Prostate gland (tissue), 2 donors: ENCODE measurements at places on chromosomes 12 and 14.

GRCh38 chr12:30484658-30485057 lies 211.0 kb downstream of the IPO8 start:
- DNase-seq = no peak
- H3K4me3 ChIP-seq = no peak overlapping the region
- H3K4me1 ChIP-seq = no peaks in the 10 kb centered on the region
- H3K27me3 ChIP-seq = no peaks in the 10 kb centered on the region
- no peaks in the 10 kb centered on the region for H3K36me3 ChIP-seq

DNA sequence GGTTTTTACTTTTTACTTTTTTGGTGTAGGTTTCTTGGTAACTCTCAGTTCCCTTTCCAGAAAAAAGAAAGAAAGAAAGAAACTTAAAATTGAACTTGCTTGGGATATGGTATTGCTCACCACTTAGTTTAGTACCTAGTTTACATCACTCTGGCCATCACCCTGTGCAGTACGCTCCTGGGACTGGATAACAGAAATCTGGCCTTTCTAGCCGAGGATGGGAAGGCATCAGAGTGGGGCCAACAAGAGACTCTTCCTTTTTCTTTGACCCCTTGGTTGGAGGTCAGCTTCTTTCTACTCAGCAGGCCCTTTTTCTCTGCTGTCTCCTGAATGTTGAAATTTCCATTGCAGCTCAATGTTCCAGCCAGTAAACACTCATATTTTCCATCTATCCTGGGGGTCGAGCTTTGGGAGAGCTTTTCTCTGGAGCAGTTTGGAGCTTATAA lies 156.6 kb downstream of the TGFB3 start:
- DNase-seq = no peak
- H3K36me3 ChIP-seq = peaks cover under 1% of the 10 kb centered on the region
- H3K4me1 ChIP-seq = peaks cover 7% of the 10 kb centered on the region
- peak overlapping the region; percentile 51 for H3K27ac ChIP-seq
- H3K27me3 ChIP-seq = no peaks in the 10 kb centered on the region

DNA sequence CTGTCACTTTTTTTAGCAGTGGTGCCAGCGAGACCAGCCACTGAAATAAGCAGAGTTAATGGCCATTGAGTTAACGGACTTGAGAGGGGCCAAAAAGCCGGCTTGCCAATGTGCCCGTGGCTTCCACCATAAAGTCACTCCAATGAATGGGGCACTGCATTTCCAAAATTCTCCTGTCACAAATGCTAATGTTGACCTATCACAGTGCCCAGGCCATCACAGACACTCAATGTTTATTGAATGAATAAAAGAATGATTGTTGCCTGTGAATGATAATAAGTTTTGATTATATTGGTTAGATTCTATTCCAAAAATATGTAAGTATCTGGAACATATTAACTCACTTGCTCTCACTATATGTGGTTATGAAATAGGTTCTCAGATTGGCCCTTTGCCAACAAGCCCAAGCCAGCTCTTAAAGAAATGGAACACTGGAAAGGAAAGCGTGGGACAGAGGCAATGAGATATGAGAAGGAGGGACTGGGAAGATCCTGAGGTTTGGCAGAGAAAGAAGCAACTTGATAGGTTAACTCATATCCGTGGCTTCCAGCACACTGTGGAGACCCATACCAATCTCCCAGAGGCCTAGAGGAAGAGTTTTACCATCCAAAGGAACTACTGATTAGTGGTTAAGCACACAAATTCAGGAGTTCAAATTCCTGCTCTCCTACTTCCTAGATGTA lies 108.7 kb downstream of the BTG1 start:
- H3K4me1 ChIP-seq = peaks cover under 1% of the 10 kb centered on the region
- no peaks in the 10 kb centered on the region for H3K36me3 ChIP-seq
- H3K27ac ChIP-seq = no peak overlapping the region
- DNase-seq = no peak

DNA sequence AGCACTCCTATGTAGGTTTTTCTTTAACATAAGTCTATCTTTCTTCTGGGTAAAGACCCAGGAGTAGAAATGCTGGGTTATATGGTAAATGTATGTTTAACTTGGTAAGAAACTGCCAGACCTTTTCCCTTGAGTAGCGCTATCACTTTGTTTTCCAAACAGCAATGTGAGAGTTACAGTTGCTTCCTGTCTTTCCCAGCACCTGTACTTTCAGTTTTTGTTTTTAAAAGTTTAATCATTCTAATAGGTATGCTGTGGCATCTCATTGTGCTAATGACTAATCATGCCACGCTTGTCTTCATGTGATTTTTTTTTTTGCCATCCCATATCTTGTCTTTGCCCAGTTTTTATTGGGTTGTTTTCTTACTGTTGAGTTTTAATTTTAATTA lies 28.1 kb downstream of the GIT2 start:
- H3K36me3 ChIP-seq = no peaks in the 10 kb centered on the region
- no peak overlapping the region for H3K4me3 ChIP-seq
- peaks cover 10% of the 10 kb centered on the region for H3K4me1 ChIP-seq

DNA sequence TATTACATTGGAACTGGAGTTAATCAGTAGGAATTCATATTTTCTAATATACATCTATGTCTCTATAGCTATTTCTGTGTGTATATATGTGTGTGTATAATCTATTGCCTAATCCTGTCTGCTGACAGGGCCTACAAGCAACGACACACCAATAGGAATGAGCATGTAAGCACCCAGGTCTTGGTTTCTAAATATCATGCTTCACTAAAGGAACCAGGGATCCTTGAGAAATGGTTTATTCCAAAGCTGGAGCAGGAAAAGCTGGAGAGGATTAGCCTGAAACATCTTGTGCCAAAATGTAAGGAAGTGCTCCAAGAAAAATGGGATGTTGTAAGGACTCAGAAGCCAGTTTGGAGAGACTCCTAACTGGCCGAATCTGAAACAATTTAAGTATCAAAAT lies 29.3 kb upstream of the LGALS3 start:
- H3K27ac ChIP-seq = no peak overlapping the region
- no peak for DNase-seq
- H3K36me3 ChIP-seq = no peaks in the 10 kb centered on the region
